ENCODE measurements at places on chromosomes 7 and 10.

DNA sequence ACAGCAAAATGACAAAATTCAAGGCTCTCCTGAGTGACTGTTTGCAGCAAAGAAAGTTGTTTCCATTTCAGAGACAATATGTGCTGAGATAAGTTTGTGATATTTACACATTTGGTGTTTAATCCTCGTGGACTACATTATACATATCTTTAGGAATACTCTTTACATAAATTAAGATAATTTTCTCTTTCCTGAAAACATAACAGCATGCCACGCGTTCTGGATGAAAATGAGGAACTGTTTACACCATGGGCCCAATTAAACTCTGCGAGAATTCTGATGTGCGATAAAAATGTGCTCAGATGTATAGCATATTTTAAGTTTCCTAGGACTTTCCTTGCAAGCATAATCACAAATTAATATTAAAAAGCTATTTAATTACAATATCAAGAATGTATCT lies 26.4 kb downstream of the PTPRE start:
- no peak for DNase-seq

DNA sequence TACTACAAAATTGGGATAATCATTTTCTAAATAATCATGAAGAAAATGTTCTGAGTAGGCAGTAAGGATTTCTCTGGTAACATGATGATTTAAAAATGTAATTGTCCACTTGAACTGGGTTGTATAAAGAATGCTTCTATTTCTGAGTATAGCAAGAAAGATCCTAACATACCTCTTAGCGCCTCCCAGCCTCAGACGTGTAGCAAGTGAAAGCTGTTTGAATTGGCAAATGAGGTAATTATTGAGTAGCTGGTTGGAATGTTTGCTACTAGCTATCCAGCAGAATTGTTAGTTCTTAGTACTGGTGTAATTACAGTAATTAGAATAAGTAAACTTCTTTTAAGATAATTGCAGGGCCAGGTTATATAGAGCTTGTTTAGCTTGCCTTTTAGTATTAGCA lies 47.9 kb downstream of the SEPTIN7 start:
- no peak for DNase-seq

- no peak for DNase-seq
These were observed 19.7 kb upstream of the HGF start for GRCh38 chr7:81789406-81790119.

DNA sequence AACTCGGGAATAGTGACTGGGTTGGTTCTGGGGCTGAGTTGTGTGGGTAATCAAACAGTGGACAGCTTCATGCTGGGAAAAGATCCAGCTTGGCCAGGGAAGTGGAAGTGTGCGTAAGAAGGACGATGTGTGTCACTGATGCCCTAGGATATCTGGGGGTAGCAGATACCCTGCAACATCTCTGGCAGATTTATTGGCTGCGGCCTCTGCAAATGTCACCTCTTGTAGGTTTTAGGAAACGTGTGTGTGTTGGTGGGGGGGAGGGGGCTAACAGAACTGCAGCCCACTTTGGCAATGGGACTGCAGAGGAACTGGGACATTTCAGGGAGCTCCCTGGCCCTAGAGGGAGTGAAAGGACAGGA lies 965 bp upstream of the AGAP3 start:
- DNase-seq = no peak

- no peak for DNase-seq
These were observed 45.7 kb downstream of the ZNF138 start for GRCh38 chr7:64839910-64840309.

- DNase-seq = no peak
These were observed 1.2 kb downstream of the FLNC start for GRCh38 chr7:128831178-128831993.

GRCh38 chr7:11650500-11650899 lies 181.5 kb downstream of the THSD7A start:
- DNase-seq = no peak

DNA sequence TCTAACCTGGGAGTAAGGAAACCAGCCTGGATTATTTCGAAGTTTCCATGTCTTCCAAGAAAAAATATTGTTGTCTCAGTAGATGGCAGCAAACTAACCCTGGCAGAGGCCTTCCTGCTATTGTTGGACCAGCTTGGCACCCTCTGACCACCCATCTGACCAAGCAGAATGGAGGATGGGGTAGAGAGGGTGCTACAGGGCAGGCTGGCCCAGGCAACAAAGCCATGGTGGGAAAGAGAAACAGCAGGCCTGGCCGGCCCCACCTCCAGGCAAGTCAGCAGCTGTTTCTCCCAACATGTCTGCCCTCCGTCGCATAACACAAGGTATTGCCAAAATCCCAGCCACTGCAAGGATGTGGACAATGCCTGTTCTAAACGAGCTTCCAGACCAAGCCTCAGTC lies 95.0 kb downstream of the FAM53B start:
- DNase-seq = no peak

GRCh38 chr10:132990684-132991545 lies 48.5 kb upstream of the CFAP46 start:
- DNase-seq = no peak

DNA sequence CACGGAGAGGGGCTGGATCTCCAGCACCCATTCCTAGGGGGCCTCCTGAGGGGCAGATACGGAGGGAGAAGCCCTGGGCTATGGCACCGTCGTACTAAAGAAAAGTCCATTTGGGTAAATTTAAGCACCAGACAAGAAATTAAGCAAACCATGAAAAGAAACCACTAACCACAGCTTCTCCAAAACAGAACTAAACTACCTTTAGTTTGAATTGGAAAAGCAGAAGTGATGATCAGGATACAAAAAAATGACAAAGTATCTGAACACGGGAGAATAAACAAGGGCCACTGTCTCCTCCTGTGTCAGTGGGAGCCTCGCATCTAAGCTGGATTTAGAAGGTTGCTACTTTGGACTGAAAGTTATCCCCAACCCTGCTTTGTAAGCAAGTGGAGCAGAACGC lies 69.1 kb downstream of the DIP2C start:
- no peak for DNase-seq
